ENCODE measurements at places on chromosomes 11 and 22. TPM values are rescaled to one million over a fixed set of nuclear protein-coding genes. Genes with fewer than 3 reads are reported as not detected.
A peak's percentile ranks its signal among the peaks of the same experiment; 100 is the strongest.

Gene CASP12
- total RNA-seq: 0.82 TPM

GRCh38 chr11:132056689-132057088 lies 686.3 kb downstream of the NTM start:
- no peak for DNase-seq

DNA sequence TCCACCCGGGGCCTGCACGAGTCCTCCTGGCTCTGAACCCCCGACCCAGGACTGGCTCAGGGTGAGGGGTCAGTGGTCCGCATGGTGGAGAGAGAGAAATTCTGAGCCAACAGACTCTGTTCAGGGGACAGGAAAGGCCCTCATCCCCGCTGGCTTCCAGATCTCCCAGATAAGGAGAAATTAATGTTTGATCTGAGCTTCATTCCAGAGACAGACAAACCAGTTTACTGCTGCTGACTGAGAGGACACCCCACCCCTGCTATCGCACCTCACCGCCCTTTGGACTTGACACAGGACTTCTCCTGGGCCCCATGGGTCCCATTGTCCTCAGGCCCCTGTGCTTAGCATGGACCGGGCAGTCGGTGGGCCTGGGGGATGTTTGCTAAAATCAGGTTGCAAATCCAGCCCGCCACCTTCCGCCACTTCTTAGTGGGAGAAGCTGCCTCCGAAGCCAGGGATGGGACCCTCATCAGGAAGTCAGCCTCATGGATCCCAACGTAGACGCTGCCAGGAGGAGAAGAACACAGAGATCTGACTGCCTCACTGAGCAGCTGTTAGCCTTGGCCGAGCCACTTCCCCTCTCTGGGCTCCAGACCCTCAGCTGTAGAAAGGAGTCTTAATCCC lies 11.2 kb upstream of the UPK3A start:
- DNase-seq: no peak

DNA sequence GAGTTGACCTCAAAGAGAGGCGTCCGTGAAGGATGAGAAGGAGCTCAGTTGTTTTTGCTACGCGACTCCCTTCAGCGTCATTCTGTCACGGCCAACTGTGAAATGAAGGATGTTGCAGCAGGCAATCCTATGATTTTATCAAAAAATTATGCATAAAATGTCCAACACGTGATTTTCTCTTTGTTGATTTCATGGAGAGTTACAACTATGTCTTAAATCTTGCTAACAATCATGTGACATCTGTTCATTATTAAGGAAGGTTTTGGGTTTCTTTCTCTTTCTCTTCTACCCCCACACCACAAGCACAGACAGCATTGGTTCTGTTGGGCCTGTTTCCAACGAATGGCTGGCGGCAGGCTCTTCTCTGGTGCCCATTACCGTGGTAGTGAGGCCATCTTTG lies 3.7 kb downstream of the KRTAP5-4 start:
- DNase-seq: no peak

GRCh38 chr11:2109541-2110019 lies 29.6 kb downstream of the IGF2 start:
- DNase-seq: no peak

- no peak for DNase-seq
Measured at GRCh38 chr22:24772493-24773220, 1.9 kb downstream of the PIWIL3 start.

Gene RAB39A
- total RNA-seq: 52.2 TPM

GRCh38 chr11:2209370-2209801 lies 37.8 kb upstream of the TH start:
- no peak for DNase-seq

Gene UBASH3B
- total RNA-seq: 24.1 TPM

- peak; percentile 50 for DNase-seq
Measured at GRCh38 chr22:40499209-40499623, 128.8 kb downstream of the SGSM3 start.

GRCh38 chr11:18776324-18776723 lies 15.3 kb downstream of the PTPN5 start:
- no peak for DNase-seq

- DNase-seq: peak; percentile 80
Measured at GRCh38 chr22:20437613-20438426, at the start of gene SCARF2. TSS of gene SCARF2 (minus strand) at chr22:20437825. CDS start at chr22:20437754, 71 bp downstream.

Gene XPNPEP3
- total RNA-seq: 4.9 TPM

- DNase-seq: no peak
Measured at GRCh38 chr22:47457509-47458300, 695.3 kb downstream of the TBC1D22A start.

GRCh38 chr11:16081382-16082094 lies 274.8 kb downstream of the SOX6 start:
- no peak for DNase-seq

DNA sequence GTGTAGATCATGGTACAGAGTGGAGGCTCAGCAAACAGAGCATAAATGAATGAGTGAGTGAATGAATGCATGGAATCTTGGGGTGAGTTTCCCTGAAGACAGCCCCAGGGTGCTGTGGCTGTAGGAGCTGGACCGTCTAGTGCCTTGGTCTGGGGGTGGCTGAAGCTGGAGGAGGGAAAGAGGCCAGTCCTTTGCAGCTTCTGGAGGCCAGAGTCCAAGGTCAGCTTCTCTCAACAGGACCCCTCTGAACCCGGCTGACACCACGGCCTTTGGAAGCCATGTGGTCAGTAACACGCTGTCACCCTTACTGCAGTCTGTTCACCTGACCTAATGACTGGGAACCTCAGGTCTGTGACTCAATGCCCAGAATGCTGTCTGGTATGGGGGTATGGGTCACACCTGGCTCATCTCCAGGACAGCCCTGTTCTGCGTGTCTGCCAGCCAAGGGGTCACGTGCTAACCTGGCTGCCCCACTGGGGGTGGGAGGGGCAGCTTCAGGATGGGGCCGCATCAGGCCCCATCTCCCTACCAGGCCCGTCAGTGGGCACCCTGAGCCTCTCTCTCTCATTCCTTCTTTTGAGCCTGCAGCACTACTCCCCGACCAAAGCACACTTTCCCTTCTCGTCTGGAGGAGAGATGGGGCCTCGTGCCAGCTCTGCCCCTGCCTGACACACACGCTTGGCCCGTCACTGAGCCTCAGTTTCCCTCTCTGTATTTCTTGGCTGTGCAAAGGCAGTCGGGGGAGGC lies 24.1 kb upstream of the CHKA start:
- DNase-seq: no peak

DNA sequence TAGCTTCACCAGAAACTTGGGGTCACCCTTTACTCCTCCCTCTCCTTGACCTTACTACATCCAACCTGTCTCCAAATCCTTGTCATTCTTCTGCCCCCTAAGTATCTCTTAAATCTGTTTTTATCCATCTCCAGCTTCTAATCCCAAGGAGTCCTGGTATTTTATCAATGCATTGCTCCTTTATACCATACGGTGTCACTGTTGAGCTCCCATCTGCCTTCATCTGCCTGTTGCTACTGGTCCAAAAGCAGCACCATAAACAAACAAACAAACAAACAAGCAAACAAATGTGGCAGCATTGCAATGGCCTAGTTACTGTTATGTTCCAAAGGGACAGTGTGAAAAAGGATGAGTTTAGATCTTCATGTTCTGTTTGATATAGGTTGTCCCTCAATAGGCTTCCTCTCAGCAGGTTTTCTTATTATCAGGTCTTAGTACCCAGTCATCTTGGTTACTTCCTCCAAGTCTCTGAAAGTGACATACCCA lies 34.2 kb downstream of the DNHD1 start:
- no peak for DNase-seq

DNA sequence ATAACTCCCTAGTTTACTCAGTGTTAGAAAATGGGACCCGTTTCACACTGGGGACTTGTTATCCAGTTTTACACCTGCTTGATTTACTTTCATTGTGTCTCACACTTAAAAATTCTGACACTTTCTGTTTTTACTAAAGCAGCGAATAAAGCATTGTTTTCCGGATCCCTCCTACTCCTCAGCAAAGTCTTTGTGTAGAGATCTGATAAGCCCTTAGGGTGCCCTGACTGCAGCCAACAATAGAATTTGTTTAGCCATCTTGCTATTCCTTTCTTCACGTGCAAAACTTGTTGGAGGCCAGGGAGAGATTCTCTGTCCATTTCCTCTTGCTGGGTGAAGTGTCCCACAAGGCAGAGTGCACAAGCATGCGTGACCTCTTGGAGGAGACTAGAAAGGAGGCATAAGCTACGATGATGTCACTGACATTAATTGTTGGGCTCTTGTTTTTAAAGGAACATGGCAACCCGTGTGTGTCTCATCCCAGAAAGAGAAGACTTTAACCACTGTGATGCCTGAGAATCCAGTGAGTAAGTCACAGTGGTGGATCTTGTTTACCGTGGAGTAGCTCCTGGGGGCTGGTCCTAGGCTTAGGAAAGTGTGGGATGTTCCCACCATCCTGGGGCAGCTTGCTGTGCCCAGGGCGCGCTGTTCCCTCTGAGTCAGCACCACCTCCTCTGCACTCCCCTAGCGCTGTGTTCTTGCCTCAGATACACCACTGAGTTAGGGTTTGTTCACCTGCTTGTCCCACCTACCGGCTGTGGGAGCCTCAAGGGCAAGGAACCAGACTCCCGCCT lies 27.7 kb downstream of the MICAL2 start:
- peak; percentile 36 for DNase-seq

- DNase-seq: no peak
Measured at GRCh38 chr11:69444381-69445130, 36.9 kb upstream of the LINC01488 start.

Gene GAL3ST1
- 1.2 TPM for total RNA-seq

Gene DMC1
- total RNA-seq: 4.5 TPM

DNA sequence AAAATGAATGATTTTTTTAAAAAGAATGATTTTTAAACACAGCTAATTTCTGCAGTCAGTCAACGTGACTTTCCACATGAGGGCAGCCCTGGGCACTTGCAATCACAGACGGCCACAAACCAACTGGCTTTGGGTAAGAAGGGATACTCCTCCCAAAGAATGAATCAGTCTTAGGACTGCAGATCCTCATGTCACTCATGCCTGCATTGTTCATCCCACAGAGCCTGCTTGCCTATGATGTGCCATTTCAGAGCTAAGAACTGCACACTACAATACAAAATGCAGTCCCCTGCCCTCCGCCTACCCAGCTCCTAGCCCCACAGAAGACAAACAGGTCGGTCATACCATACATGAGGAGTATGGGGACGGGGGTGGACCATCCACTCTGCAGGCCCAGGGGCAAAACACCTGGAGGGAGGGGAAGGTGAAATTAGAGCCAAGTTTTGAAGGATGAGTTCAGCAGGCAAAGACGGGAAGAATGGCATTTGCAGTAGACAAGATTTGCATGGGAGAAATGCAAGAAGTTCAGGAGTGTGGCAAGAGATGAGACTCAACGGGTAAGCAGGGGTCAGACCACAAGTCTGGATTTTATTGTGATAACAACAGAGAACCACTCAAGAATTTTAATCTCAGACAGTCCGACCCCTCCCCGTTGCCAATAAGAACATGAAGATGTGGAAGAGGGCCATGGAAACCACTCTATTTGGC lies 24.7 kb downstream of the PACSIN2 start:
- no peak for DNase-seq

DNA sequence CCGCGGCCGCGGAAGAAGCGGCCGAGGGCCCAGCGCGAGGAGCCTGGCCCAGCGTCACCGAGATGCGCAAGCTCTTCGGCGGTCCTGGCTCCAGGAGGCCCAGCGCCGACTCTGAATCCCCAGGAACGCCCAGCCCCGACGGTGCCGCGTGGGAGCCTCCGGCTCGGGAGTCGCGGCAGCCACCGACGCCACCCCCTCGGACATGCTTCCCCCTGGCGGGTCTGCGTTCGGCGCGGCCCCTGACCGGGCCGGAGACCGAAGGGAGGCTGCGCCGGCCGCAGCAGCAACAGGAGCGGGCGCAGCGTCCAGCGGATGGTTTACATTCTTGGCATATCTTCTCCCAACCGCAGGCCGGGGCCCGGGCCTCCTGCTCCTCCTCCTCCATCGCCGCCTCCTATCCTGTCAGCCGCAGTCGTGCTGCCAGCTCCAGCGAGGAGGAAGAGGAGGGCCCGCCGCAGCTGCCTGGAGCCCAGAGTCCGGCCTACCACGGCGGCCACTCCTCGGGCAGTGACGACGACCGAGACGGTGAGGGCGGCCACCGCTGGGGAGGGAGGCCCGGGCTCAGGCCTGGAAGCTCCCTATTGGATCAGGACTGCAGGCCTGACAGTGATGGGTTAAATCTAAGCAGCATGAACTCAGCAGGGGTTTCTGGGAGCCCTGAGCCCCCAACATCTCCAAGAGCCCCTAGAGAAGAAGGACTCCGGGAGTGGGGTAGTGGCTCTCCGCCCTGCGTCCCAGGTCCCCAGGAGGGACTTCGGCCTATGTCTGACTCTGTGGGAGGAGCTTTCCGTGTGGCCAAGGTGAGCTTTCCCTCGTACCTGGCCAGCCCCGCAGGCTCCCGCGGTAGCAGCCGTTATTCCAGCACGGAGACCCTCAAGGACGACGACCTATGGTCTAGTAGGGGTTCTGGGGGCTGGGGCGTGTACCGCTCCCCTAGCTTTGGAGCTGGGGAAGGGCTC lies 1.2 kb downstream of the ARHGEF17 start:
- peak; percentile 59 for DNase-seq

Gene EI24
- total RNA-seq: 115 TPM

DNA sequence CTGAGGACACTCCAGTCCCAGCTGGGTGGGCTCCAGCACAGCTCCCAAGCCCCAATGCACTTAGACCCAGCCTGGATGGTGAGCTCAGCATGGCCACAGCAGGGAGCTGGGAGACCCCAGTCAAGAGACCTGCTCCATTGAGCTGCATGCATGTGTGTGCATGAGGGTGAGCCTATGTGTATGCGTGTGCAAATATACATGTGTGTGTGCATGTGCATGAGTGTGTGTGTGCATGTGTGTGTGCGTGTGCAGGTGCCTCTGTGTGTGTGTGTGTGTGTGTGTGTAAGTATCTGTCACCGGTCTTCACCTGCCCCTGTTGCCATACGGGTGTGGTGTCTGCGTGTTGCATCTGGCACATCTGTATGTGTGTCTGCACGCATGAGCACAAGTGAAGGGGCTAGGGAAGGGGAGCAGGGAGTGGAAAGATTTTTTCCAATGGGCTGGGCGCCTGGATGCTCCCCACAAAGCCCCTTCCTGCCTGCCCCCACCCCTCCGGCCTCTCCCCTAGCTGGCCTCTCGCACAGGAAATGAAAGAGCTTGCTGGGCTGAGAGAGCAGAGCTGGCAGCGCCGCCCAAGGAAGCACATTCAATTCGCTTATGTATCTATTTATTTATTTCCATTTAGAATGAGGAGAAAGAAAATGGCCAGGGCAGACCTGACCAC lies 4.1 kb downstream of the TSPAN32 start:
- no peak for DNase-seq

GRCh38 chr11:64028398-64029115 lies 7.2 kb upstream of the FLRT1 start:
- no peak for DNase-seq

DNA sequence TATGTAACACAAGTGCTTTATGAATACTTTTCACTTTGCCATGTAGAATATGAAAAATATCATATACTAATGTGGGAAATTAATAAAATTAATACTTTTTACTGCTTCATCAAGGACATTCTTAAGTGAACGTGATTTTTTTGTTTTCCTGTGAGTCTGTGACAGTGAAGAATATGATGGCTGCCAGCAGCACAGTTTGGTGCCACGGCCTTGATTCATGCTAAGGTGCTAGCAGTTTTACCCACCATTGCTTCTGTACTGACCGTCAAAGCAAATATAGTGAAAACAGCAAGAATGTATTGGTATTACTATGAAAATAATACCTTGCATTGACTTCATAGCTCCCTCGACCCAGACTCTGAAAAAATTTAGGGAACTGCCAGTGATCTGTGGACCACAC lies 79.7 kb downstream of the APOL5 start:
- DNase-seq: no peak

Gene C11orf97
- total RNA-seq: not detected
